ENCODE measurements at places on chromosomes 2 and 18.

DNA sequence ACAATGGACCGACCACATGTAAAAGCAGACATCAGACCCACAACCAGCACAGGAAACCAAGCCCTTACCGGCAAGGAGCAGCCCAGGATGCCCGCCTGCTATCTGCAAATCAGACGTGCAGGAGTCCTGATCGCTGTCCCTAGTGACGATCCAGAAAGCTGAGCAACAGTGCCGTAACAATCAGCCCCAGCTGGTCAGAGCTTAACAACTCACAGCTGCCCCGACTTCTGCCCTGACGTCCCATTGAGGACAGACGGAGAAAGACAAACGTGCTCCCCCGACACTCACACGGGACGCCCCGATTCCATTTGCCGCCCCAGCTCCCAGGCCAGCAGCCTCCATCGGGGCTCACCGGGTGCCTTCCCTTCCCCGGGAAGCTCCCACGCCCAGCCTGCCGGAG, 39.8 kb upstream of the PXDN start:
- DNase-seq, result no peak

GRCh38 chr2:172823261-172823850, 87.7 kb downstream of the RAPGEF4 start:
- DNase-seq, result no peak

DNA sequence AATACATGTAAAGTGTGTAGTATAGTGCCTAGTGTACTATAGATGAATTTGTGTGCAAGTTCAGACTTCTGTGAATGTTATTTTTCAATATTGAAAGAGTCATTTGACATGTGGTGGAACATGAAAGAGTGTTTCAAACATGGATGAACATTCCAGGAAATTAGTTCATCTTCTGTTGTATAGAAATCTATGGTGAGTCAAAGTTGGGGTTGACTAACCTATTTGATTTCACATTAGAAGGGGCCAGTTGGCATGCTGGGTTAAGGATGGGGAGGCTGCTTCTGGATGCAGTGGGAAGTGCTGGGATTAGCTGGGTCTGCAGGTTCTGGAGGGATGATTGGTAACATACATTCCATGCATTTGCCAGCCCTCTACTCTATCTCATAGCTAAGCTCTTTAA, 50.6 kb downstream of the LYPD6B start:
- DNase-seq, result no peak

DNA sequence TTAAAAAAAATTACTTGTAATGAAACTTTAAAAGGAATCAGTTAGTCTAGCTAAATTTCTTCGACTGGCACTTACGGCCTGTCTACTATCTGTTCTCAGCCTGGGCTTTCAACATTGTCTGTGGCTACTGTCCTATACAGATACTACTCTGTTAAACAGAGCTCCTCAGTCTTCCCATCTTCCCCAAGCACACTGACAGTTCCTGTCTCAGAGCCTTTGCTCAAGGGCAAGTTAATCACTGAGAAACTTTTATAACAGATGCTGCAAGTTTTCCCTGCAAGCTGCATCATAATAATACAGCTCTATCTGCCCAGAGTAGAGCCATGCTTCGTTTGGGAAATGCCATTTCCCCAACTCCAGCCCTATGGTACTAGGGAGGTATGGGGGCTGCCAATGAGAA, 11.3 kb upstream of the YPEL5 start:
- no peak for DNase-seq

DNA sequence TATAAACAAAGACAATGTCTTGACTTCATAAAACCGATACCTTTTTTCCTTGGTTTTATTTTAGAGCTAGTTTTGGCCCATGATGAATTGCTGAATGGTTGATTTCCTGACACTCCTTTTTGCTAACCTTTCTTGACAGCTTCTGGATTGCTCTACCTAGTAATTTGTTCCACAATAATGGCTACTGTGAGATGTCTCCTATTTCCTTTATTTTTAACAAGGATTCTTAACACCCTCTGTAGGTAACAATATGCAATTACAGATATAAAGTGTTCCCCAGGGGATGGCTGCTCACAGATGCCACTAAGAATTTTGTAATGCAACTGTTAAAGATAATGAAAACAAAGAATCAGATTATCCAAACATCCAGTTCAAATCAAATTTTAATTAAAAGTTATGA, 100.8 kb upstream of the ATP5MC3 start:
- no peak for DNase-seq

GRCh38 chr2:14220101-14220500, 412.4 kb upstream of the LRATD1 start:
- no peak for DNase-seq

All from omental fat pad (tissue), 4 donors.